ENCODE measurements at places on chromosomes 1 and 21.

- no peak for DNase-seq
Measured at GRCh38 chr1:200121421-200121820, 93.9 kb downstream of the NR5A2 start.

- DNase-seq = no peak
Measured at GRCh38 chr1:113388621-113389358, 1.5 kb upstream of the MAGI3 start.

GRCh38 chr1:179820226-179820970, 57.2 kb downstream of the TOR1AIP2 start:
- no peak for DNase-seq

- peak; percentile 27 for DNase-seq
Measured at GRCh38 chr1:183609313-183609712, 19.1 kb upstream of the NCF2 start.

DNA sequence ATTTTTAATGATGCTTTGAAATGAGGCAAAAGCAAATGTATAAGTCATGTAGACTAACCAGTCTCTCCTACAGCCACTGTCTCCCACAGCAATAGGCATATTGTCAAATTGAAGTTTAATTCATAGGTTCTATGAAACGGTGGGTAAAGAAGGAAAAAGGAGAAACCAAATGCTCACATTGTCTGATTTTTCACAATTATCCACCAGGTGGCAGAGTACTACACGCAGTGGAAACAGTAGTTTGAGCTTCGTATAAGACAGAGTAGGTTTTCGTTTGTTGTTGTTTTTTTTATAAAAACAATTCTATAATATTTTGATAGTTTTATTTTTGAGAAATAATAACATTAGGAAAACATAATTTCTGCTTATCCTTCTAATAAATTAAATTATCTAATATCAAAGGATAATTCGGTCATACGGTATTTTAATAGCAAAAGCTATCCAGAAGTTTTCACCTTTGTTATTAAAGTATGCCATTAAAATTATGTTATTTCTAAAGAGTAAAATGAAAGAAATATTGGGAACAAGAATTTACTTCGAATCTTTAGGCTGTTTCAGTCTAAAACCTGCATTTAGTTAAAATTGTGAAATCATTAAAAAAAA, 39.1 kb downstream of the TYW3 start:
- DNase-seq = peak; percentile 55

DNA sequence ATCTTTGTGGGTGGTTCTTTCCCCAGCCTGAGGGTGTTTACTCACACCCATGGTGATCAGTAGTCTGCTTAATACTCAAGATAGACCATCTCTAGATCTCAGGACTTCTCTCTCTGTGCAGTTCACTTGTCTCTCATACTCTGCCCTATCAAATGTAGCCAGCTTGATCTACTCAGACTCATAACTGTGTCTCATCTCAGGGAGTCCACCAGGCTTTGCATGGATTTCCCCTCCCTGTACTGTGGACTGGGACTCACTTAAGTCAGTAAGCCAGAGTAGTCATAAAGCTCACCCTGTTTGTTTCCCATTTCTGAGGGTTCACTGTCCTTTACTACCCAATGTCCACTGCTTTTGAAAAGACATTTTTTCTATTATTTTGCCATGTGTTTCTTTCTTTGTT, 41.8 kb downstream of the LYPLAL1 start:
- no peak for DNase-seq

DNA sequence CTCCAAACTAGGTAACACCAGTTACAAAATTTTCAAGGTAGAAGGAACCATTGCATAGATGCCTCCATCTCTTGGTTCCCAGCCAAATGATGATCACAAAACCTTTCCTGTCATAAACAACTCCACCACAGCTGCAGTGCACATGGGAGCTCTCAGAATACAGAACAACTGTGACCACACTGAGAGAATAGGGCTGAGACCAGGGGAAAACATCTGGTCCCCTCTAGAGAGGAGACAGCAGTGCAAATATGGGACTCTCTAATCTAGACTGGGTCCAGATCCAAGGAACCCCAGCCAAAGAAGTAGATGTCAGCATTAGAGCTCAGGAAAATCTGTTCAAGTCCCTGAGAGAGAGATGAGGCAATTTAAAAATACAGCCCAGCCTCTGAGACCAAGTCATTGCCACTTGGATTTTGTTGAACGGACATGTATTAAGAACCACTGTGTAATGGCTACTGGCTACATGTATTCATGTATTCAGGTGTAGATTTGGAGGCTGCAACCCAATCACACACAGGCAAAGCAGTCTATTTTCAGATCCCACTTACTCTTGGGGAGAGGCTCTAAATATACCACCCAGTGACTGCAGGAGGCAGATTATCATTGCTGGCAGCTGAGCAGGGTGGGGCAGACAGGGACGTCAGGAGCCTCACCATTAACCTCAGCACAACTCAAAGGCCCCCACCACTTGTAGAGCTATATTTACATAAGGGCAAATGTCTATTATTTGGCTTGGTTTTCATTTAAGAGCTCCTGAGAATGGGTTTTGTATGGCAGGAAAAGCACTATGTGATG, 7.6 kb upstream of the RXRG start:
- DNase-seq = no peak

GRCh38 chr1:167052389-167052788, 37.8 kb downstream of the GPA33 start:
- DNase-seq = no peak

DNA sequence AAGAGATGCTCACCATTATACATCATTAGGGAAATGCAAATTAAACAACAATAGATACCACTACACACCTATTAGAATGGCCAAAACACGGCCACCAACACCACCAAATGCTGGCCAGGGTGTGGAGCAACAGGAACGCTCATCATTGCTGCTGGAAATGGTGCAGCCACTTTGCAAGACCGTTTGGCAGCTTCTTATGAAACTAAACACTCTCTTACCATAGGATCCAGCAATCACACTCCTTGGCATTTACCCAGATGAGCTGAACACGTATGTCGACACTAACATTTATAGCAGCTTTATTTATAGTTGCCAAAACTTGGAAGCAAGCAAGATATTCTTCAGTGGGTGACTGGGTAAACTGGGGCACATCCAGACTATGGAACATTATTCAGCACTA, 28.9 kb upstream of the ADARB1 start:
- DNase-seq = no peak

GRCh38 chr21:34916446-34916845, 132.7 kb downstream of the RUNX1 start:
- no peak for DNase-seq

DNA sequence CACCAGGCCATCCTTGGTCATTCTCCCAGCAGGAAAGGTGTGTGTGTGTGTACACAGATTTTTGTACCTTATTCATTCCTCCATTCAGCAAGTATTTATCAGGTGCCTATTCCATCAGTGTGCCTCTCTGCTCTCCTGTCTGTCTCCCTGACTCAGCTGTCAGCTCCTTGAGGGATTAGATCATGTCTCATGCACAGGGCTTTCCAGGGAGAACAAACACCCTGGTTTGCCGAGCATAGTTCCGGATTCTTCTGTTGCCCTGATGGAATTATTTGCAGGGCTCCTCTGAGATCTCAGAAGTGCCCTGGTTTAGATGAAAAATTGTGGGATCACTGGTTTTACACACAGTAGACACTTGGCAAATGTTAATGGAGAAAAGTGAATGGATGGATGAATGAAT, 8.1 kb upstream of the SDHB start:
- DNase-seq = no peak

DNA sequence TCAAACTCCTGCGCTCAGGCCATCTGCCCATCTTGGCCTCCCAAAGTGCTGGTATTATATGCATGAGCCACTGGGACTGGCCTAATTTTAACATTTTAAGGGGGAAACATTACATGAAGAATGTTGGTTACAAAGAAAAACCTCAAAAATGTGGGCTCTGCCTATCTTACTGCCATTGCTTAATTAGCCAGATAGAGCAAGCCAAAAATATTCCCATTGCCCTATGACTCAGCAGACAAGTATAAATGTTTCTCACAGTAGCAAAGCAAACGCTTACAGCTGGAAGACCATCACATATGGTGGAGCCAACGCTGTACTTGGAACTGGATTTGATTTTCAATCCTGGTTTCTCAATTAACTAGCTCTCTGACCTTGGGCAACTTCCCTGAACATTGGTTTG, 502.0 kb downstream of the SMYD3 start:
- DNase-seq = no peak

DNA sequence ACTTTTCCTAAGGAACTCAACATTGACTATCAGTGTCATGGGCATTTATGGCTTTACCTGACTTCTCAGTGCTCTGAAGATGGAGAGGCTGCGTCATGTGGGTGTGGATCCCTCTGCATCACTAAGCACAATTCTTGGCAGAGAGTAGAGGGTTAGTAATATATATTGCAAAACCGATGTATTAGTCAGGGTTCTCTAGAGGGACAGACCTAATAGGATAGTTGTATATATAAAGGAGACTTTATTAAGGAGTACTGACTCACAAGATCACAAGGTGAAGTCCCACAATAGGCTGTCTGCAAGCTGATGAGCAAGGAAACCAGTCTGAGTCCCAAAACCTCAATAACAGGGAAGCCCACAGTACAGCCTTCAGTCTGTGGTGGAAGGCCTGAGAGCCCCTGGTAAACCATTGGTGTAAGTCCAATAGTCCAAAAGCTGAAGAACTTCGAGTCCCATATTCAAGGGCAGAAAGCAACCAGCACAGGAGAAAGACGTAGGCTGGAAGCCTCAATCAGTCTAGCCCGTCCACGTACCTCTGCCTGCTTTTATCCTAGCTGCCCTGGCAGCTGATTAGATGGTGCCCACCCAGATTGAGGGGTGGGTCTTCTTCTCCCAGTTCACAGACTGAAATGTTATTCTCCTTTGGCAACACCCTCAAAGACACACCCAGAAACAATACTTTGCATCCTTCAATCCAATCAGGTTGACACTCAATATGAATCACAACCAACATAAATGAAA, 159.7 kb upstream of the NRIP1 start:
- no peak for DNase-seq

DNA sequence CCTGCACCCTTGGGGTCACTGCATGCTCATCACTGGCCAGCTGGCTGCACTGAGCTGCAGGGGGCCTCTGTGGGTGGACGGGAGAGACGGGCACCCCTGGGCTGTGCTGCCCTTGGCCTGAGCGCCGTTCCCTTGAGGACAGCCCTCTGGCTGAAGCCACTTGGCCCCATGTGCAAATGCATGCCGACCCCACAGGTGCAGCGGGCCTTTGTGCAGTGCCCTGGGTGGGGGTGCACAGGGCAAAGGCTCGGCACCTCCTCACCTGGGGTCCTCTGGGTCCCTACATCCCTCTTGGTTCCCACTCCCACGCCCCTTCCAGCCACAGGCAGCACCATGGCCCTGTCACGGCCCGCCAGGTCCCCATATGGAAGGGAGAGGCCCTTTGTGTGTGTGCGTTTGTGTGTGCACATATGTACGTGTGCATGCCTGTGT, 41.3 kb downstream of the COQ8A start:
- DNase-seq = no peak

DNA sequence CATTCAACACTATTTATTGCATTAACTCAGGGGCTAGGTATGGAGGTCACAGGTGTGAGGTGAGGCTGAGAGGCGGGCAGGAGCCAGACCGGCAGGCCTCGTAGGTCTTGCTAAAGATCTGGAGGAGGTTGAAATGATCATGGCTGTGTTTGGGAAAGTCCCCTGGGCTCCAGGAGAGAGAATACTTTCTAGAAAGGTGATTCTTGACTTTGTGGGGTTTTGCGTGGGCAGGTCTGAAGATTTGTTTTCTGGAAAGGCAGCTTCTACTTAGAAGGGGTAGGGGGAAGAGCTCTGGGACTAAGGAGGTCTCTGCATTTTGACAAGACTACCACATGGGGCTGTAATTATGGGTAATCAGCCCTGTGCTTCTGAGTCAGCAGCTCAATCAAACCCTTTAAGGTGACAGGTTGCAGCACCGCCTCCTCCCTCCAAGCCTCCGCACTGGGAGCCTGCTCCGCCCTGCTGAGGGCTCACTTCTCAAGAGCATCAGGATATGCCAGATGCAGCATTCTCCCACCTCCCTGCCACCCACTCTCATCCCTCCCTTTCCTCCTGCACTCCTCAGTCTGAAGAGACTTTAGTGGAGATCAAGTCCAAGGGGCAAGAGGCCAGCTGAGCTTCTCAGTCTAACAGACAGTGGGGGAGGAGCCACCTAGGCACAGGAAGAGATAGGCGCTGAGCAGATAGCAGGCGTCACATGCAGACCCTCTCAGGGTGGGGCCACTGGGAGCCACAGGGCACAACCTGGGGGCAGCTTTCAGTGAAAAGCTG, 30.5 kb downstream of the SLC30A1 start:
- no peak for DNase-seq

- DNase-seq = no peak
Measured at GRCh38 chr21:34882719-34883131, 166.4 kb downstream of the RUNX1 start.

- DNase-seq = no peak
Measured at GRCh38 chr1:99365141-99365540, 100.8 kb downstream of the PLPPR4 start.

DNA sequence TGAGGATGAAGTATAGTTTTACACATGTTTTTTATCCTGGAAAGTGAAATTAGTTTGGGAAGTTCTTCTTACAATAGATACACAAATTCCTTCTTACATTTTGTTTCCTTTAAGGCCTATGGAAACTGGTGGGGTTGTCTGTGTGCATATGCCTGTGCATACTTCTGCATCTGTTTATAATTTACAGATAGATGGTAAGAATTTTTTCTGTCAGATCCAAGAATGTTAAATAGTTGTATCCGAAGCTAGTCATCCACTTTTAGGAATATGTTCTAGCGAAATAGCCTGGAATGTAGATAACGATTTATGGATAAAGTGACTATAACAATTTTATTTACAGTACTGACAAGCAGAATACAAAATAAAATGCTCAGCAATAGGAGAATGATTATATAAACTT, 194.1 kb downstream of the ROR1 start:
- no peak for DNase-seq

GRCh38 chr21:43767984-43768867, 7.9 kb downstream of the CSTB start:
- DNase-seq = no peak

DNA sequence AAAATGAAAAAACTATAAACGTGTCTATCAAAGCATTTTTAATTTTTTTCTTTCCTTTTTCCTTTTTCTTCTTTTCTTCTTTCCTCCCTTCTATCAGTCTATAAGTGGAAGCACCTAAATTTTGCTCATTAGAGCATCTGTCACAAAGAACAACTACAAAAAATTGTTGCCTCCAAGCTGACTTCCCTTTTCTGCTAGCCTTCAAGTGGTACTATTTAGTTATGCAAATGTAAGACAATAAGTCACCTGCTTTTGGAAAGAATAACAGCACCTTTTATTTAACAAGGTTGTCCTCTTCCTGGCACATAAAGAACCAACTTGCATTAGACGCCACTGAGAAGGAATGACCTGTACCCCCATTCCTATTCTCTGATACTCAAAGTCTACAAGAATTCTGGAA, 45.0 kb upstream of the C1orf53 start:
- DNase-seq = no peak

- no peak for DNase-seq
Measured at GRCh38 chr1:56515898-56516538, 63.3 kb downstream of the PLPP3 start.

- no peak for DNase-seq
Measured at GRCh38 chr1:206100226-206100815, 16.9 kb downstream of the AVPR1B start.

- DNase-seq = no peak
Measured at GRCh38 chr1:24182061-24182460, 5.0 kb downstream of the IFNLR1 start.

All from Jurkat, Clone E6-1 (cell line).